ENCODE measurements at places on chromosomes 12 and 14.

DNA sequence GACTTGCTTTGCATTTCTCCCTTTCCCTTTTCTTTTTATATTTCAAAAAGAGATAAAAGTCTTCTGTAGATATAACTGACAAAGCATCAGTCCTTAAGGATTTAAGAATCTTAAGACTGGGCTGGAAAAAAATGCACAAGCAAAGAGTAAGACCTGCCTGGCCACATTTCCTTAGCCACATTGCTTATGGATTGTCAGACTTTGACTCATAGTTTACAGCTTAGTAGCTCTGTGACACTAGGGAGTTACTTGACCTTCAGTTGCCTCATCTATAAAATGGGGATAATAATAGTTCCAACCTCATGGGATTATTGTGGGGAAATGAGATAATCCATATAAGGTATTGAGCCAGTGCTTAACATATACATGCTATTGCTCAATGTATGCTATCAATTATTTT, 66.4 kb upstream of the STK38L start:
- DNase-seq, result no peak

- DNase-seq, result no peak
Measured at GRCh38 chr14:51443195-51444018, 203.4 kb downstream of the TMX1 start.

GRCh38 chr14:80587096-80587724, 354.3 kb downstream of the CEP128 start:
- DNase-seq, result no peak

DNA sequence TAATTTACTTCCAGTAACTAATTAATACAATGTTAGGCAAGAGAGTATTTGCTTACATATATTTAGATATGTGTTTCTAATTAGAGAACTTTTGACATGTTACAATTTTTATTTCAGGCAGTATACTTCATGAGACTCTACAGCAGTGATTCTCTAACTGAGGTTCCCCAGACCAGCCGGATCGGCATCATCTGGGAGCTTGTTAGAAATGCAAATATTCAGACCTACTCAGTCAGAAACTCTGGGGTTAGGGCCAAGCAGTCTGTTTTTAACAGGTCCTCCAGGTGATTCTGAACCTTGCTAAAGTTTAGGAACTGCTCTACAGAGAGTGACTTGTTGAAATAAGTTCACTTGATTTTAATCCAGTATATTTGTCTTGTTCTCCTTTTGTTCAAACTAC, 46.5 kb downstream of the ARID2 start:
- DNase-seq, result no peak

- no peak for DNase-seq
Measured at GRCh38 chr14:70955543-70956480, 48.6 kb downstream of the PCNX1 start.

DNA sequence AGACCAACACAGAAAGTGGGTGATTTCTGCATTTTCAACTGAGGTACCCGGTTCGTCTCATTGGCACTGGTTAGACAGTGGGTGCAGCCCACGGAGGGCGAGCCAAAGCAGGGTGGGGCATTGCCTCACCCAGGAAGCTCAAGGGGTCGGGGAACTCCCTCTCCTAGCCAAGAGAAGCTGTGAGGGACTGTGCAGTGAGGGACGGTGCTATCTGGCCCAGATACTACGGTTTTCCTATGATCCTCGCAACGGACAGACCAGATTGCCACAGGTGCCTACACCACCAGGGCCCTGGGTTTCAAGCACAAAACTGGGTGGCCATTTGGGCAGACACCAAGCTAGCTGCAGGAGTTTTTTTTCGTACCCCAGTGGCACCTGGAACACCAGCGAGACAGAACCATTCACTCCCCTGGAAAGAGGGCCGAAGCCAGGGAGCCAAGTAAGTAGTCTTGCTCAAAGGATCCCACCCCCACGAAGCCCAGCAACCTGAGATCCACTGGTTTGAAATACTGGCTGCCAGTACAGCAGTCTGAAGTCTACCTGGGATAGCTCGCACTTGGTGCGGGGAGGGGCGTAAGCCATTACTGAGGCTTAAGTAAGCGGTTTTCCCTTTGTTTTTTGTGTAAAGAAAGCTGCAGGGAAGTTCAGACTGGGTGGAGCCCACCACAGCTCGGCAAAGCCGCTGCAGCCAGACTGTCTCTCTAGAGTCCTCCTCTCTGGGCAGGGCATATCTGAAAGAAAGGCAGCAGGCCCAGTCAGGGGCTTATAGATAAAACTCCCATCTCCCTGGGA, 25.5 kb upstream of the NAA30 start:
- DNase-seq, result no peak

DNA sequence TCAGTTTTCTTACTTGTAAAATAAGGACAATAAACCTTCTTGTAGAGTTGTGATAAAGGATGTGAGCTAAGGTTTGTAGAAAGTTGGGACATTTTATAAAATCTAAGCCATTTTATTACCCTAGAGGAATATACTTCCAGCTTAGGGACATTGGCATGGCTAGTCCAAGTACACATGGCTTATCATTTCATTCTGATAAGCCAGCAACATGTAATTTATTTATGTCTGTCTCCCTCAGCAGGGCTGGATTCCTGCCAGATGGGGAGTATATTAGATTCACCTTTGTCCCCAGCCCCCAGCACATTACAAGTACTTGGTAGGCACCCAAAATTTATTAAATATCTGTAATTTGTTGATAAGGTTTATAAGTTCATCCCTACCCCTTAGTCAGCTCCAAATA, 6.3 kb upstream of the ATG14 start:
- DNase-seq, result no peak

GRCh38 chr12:101746661-101747060, 7.4 kb upstream of the SYCP3 start:
- DNase-seq, result no peak

- DNase-seq, result no peak
Measured at GRCh38 chr14:21229821-21230220, 39.4 kb downstream of the HNRNPC start.

DNA sequence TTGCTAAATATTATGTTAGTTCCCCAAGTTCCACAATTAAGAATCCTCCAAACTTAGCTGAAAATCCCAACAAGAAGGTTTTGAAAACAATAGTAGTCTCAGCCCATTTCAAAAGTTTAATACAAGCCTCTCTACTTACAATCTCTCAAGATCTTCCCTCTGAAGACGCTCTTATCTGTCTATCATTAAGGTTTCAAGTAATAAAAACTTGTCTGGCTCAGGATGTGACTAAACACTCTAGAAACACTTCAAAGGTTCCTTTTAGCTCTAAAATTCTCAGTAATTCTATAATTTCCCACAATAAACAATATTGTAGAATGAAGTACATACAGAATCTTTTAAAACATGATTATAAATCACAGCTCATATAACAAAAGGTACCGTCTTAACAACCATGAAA, 16.3 kb downstream of the YAF2 start:
- no peak for DNase-seq

GRCh38 chr14:90551070-90551704, 154.4 kb downstream of the CALM1 start:
- no peak for DNase-seq

GRCh38 chr14:90678420-90678819, 137.8 kb downstream of the TTC7B start:
- no peak for DNase-seq

DNA sequence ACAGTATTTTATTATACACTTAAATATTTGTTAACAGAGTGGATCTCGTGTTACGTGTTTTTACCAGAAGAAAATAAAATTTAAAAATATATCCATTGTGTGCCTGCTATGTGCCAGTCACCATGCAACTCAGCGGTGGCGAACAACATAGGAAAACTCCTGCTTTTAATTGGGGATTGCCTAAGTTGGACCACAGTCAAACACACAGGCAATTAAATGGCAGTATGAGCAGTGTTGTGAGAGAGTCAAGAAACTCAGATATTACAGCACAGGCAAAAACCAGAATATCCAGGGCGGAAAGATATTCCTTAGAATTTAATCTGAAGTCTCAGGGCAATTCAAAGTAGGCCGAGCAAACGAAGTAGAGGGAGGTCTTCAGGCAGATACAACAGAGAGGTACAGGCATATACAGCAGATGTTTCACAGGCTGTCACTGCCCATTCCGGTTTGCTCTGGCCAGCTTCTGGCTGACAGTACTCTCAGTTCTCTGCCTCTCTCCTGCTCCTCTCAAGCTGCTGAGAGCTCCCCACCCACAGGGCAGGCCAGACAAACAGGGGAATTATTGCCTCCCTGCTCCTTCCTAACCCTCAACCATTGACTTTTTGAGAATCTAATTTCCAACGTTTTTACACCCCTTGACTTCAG, 540.2 kb upstream of the TMEM132C start:
- DNase-seq, result no peak

DNA sequence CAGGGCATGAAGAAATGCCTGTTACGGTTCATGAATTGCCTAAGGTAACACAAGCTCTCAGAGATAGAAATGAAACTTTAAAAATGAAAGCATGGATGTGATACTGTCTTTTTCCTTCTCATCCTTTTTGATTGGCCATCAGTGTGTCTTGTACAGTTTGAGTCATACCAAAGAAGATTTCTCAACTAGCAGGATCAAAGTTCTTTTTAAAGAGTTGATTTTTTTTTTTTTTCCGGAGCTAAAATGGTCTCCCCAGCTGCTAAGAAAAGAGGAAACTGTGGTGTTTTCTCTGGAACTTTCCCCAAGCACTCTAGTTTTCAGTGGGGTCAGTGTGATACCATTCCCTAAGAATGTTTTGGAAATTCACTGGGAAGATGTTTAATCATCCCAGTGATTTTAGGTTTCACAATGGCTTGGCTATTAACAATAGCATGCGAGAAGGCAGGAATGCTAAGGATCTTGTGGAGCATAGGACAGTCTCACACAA, 105.0 kb downstream of the ETNK1 start:
- DNase-seq, result no peak

- DNase-seq, result no peak
Measured at GRCh38 chr14:28297559-28297958, 469.0 kb upstream of the FOXG1 start.

GRCh38 chr12:55683676-55684075, 24.0 kb downstream of the ITGA7 start:
- DNase-seq, result no peak

GRCh38 chr14:68967459-68967940, 11.6 kb downstream of the ACTN1 start:
- no peak for DNase-seq

DNA sequence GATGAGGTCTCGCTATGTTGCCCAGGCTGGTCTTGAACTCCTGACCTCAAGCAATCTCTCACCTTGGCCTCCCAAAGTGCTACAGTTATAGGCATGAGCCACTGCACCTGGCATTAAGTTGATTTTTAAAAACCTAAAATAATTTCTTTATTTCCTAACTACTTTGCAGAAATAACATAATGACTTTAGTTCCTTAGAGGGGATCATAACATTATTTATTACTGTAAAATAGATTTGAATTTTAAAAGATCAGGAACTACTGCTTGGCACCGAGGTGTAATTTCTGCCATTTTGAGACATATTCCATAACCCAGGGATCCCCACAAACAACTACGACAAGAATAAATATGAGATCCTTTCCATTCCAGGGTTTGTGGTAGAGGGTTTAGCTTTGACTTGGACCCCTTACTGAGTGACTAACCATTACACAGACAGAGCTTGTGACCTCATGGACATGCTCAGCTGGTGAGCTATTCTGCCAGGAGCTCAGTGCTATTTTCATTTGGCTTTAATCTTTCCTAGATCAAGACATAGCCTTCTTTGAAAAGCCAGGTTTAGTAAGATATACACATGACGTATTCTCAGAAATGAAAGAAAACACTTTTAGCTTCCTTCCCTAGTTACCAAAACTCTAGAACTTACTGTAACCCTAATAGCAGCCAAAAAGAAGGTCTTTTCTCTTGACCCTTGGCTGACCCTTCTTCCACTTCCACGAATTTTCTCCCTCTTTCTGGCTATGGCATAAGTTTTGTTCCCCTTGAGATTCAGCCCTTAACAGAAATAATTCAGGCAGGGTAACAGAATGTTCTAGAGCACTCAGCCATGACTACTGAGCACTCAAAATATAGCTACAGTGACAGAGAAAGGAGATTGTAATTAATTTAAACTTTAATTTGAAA, 75.1 kb upstream of the NUDT4 start:
- DNase-seq, result no peak

GRCh38 chr14:65776193-65776852, 363.8 kb downstream of the FUT8 start:
- DNase-seq, result no peak
